ENCODE measurements at places on chromosomes 3 and 15.

GRCh38 chr3:187714404-187714979 lies 12.1 kb upstream of the RTP2 start:
- peak; percentile 77 for DNase-seq

DNA sequence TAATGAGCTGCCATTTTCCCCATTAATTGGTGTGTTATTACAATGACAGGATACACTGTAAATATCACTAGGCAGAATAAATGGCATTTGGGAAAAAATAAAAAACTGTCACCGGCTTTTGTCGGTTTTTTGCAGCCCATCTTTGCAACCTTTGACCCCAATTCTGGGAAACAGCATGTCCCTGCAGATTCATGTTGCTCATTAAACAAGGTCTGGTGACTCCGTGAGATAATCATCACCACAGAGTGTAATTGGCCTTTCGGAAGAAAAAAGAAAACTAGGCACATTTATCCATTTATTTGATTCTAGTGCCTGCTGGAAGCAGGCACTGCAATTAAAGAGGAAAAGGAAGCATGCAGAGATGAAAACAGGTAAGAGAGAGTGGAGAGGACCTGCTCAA lies 64.5 kb downstream of the TRAT1 start:
- DNase-seq: no peak

DNA sequence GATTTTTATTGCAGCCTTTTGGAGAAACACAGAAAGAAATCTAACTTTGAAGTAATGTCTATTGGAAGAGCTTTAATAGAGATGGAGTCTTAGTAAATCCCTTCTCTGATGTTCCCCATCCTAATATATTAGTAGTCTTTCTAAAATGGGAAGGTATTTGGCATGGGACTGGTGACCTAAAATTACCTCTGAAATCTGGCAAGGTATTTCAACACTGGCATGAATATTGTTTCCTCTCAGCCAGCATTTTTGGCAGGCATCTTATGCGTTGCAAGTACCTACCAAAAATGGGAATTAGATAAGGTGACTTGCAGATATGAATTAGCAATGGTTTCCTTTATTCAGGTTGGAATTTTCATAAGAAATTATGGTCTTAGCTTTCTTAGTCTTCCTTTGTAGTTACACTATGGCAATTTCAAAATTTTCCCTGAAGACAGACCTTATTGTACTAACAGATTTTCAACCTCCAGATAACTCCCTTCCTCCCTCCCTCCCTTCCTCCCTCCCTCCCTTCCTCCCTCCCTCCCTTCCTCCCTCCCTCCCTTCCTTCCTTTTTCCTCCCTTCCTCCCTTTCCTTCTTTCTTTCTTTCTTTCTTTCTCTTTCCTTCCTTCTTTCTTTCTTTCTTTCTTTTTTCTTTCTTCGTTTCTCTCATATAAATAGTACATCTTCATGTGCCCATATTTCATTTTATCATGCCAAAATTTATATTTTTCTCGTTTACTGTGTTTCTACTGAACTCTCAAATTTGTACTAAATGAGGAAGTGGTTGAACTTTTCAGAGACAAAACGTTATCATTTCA lies 168.2 kb upstream of the KCNMB2 start:
- DNase-seq: no peak

- no peak for DNase-seq
Measured at GRCh38 chr15:22839046-22839695, 705 bp downstream of the NIPA2 start.

- DNase-seq: no peak
Measured at GRCh38 chr15:52382647-52383046, 87.0 kb upstream of the MYO5C start.

- DNase-seq: no peak
Measured at GRCh38 chr3:57896031-57896430, 112.2 kb upstream of the FLNB start.

DNA sequence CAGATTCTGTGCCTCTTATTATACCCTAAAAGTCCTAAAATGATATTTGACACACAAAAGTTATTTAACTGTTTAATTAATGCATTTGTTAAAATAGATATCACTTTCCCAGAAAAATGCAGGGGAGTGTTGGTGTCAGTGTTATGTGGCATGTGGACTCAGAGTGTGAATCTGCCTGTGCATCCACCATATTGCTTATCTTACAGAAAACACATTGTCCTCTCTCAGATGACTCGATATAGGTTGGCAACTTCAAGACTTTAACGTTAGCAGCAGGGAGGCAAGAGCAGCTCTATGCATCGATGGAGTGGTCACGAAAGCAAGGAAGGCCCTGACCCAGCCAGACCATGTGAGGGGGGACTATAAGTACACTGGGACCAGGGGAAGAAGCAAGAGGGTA lies 165.4 kb upstream of the DCBLD2 start:
- no peak for DNase-seq

DNA sequence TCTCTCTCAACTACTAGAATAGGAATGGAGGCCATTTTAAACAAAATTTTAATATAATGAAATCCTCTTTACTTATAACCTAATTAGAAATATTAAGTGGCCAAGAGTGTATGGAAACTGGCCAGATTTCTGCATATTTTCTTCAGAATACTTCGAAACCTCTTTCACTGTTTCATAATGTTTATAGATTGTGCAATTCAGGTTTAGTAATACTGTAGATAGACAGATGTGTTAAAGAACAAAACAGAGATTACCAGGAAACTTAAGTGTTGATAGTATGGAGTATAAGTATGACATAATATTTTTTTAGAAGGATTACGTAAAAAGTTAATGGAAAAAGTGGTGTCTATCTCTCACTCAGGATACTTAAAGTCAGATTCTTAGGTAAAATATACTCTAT lies 4.7 kb downstream of the ABHD5 start:
- DNase-seq: no peak

- no peak for DNase-seq
Measured at GRCh38 chr15:54033869-54034458, 55.7 kb downstream of the UNC13C start.

- DNase-seq: no peak
Measured at GRCh38 chr3:116669576-116669975, 40.0 kb upstream of the TUSC7 start.

- DNase-seq: no peak
Measured at GRCh38 chr15:90201130-90201943, at the start of gene SEMA4B. TSS of gene SEMA4B (plus strand) at chr15:90201330. CDS start at chr15:90201579, 249 bp downstream.

- DNase-seq: no peak
Measured at GRCh38 chr3:13264468-13264795, 155.7 kb downstream of the NUP210 start.

GRCh38 chr3:117454254-117454653 lies 744.7 kb downstream of the TUSC7 start:
- no peak for DNase-seq

- DNase-seq: no peak
Measured at GRCh38 chr3:193727089-193727488, 134.1 kb downstream of the OPA1 start.

- DNase-seq: peak; percentile 41
Measured at GRCh38 chr15:84570164-84570735, 30.6 kb upstream of the ZSCAN2 start.

GRCh38 chr3:38490281-38491030 lies 5.7 kb upstream of the EXOG start:
- DNase-seq: no peak

DNA sequence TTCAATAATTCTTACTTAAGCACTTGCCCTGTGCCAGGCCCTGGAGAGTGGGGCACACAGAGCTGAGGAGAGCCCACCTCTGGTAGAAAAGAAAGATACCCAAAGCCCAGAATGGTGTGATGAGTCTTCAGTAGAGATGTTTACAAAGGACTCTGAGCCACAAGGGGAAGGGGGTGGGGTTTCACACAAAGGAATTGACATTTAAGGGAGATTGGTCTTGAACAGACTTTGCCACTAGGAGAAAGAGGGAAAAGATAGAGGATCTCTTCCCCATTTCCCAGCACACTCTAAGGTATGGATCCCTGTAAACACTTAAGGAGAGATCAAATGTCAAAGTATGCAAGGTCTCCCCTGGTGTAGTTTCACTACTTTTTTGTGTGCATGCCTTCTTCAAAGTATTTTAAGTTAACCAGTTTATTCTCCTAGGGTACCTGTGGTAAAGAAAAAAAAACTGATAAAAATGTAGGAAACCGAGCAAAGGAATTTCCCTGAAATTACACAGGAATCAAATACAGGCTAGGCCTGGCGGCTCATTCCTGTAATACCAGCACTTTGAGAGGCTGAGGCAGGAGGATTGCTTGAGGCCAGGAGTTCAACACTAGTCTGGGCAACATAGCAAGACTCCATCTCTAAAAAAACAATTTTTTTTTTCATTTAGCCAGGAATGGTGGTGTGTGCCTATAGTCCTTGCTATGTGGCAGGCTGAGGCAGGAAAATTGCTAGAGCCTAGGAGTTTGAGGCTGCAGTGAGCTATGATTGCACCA lies 117.6 kb upstream of the SKOR1 start:
- DNase-seq: no peak

DNA sequence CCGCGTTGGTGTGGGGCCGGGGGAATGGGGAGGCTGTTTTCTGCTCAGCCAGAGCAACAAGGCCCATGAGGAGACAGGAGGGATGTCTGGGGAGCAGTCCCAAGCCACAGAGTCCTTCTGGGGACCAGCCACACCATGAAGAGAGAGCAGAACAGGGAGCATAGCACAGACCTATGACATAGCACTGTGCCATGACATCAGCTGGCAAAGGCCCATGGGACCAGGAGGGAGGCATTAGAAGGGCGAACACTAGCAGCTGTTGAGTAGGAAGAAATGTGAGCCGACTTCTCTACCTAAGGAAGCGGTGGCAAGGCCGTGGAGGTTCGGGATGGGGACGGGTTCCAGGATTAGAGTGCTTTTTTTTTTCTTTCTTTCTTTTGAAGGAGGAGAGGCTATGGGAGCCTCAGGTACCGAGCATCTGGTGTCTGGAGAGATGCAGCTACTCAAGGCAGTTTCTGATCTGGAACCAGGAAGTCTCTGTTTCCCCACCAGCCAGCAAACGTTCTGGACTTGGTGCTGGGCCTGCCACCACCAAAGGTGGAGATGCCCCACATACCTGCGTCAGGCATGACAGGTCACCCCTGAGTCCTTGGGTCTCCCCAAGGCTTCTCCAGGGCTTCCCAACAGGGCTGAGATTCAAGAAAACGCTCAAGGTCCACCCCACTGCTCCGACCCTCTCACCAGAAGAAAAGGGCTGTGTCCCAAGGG lies 77.3 kb upstream of the CGNL1 start:
- no peak for DNase-seq

DNA sequence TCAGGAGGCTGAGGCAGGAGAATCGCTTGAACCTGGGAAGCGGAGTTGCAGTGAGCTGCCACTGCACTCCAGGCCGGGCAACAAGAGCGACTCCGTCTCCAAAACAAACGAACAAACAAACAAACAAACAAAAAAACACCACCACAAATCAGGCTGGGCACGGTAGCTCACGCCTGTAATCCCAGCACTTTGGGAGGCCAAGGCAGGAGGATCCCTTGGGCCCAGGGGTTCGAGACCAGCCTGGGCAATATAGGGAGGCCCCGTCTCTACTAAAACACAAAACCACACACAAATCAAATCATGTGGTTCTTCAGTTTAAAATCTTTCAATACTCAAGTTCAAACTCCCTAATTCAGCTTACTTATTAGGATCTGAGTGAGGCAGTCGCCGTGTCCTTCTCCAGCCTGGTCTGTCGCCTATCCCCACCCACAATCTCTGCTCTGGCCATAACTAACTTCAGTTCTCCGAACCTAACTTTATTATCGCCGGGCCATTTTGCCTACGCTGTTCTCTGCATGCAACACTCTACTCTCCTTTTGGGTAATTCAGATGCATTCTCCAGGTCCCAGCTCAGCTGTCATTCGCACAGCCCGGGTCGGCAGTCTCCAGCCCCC lies 660 bp upstream of the RTF1 start:
- DNase-seq: no peak

DNA sequence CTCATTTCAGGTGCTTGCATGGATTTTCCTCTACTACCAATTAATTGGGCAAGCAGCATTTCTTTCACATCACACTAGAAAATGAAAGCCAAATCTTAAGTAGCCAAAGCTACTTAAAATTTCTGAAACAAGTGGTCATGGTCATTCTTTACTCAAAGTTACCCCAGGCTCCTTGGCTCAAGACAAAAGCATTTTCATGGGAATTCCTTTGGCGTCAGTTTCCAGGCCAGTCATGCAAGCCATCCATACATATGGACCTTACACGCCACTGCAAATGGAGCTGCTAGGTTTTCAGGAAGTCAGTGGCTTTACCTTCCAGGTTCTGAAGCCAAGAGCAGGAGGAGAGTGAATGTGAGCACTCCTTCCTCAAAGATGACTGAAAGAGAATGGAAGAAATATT lies 83.7 kb upstream of the IL12A start:
- DNase-seq: no peak

DNA sequence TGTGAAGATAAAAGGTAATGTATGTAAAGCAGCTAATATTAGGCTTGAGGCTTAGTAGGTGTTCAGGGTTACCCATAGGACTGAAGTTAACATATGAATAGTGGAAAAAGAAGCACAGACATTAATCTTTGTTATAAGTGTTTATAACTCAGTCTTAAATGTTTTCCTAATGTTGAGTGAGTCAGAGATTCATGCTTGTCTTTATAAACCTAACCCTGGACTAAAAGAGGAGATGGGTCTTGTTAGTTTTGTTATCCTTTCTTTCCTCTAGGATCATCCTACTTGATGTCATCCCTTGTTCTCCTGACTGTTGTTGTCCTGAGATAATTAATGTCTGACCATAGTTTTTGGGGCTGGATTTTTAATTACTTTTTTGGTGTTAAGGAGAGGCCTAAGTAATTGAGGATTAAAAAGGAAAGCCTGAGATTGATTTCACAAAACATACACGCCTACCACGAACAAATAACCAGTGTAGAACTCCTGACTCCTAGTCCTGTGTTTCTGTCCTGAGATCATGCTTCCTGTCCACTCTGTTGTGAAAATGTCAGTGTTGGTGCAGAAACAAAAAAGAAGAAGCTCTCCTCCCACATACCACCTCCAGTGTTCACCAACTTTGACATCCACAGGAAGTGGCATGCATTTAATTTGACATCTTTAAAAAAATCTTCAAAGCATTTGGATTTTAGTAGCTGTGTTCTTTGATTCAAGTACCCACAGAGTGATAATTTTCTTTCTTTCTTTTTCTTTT lies 8.4 kb downstream of the MITF start:
- no peak for DNase-seq

DNA sequence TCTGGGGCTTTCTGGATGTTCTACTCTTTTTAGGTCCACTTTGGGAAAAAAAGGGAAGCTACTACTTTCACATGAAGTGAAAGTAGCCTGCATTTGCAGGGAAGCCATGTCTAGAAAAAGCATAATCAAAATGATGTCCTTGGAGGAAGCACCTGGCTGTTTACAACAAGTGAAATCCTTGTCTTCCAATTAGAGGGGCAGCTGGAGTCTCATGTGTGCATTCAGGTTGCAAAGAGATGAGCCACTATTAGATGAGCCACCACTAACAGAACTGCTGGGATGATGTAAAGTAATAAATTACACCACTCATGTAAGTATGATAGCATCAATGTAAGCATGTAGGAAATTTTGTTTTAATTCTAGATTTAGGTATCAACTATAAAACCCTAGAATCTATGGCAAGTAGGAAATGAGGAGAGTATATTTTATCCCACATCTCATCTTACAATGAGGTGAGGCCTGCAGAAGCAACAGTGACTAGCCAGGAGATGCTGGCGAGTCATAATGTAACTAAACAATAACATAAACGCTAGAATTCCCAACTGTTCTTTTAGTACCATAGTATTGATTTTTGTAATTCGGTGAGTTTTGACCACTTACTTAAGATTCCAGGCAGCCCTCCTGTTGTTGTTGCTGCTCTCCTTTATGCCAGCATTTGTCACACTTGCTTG lies 75.9 kb downstream of the TMEM108 start:
- DNase-seq: no peak

GRCh38 chr15:34436126-34436955 lies 1.3 kb downstream of the GOLGA8A start:
- no peak for DNase-seq

- DNase-seq: peak; percentile 68
Measured at GRCh38 chr3:146250449-146251382, at the start of gene PLSCR4. TSS of gene PLSCR4 (minus strand) at chr3:146251105. CDS start at chr3:146222071, 29,034 bp downstream.
